ENCODE measurements at places on chromosomes 12 and 14.

DNA sequence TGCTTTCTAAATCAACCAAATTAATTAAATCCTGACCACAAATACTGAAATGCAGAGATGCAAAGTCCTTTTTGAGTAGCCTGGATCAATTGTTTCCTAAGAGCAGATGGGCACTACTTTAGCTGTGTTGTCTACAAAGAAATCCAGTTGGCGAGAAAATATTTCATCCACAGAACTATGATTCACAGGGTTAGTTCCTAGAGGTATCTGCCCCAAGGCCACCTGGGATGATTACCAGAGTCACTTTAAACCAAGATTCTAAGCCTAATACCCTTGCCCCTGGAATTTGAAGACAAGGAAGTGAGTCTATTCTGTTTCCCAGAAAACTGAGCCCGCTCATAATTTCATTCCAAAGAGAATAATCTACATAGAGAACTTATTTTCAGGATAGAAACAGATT lies 198.4 kb downstream of the PPM1H start:
- DNase-seq, result no peak

GRCh38 chr12:112296183-112296582 lies 86.0 kb downstream of the HECTD4 start:
- no peak for DNase-seq

GRCh38 chr12:29799591-29799990 lies 15.8 kb upstream of the TMTC1 start:
- no peak for DNase-seq

DNA sequence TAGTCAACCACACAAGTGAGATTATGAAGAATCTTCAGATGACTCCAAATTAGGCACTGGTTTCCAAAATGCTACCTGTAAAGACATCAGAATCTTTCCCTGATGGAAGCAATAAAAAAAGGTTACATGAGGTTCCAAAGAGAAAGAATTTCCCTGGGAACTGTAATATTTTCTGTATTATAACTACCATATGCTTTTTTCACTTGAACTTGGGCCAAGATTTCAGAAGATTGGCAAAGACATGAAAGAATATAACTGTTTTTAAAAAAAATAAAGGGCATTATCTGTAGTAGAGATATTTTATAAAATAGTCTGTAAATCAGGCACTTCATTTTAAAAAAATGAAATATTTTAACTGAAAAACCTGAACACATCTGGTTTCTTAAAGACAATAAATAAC lies 12.9 kb downstream of the HECTD1 start:
- DNase-seq, result no peak

- DNase-seq, result no peak
Measured at GRCh38 chr12:58414398-58414871, 473.1 kb downstream of the ATP23 start.

DNA sequence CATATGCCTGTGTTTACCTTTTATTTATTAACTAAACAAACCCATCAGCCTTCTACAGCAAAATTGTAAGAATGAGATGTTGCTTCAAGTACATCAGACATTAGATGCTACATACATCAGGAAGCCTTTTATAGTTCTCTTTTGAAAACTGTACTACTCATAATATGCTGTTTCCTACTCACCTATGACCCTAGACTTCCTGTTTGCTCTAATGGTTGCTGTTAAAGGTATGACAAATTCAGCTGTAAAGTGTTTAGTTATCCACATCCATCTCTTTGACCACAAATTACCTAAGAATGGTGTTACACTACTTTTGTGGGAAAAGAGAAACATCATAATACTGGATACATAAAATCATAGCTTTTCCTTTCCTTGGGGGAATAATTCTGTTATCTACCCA lies 220.0 kb downstream of the RAD51B start:
- no peak for DNase-seq

- no peak for DNase-seq
Measured at GRCh38 chr12:101591781-101592180, 3.0 kb upstream of the MYBPC1 start.

GRCh38 chr14:80850197-80850814 lies 91.2 kb downstream of the CEP128 start:
- peak; percentile 2 for DNase-seq

- no peak for DNase-seq
Measured at GRCh38 chr14:32225378-32225920, 22.4 kb upstream of the RNU6-8 start.

DNA sequence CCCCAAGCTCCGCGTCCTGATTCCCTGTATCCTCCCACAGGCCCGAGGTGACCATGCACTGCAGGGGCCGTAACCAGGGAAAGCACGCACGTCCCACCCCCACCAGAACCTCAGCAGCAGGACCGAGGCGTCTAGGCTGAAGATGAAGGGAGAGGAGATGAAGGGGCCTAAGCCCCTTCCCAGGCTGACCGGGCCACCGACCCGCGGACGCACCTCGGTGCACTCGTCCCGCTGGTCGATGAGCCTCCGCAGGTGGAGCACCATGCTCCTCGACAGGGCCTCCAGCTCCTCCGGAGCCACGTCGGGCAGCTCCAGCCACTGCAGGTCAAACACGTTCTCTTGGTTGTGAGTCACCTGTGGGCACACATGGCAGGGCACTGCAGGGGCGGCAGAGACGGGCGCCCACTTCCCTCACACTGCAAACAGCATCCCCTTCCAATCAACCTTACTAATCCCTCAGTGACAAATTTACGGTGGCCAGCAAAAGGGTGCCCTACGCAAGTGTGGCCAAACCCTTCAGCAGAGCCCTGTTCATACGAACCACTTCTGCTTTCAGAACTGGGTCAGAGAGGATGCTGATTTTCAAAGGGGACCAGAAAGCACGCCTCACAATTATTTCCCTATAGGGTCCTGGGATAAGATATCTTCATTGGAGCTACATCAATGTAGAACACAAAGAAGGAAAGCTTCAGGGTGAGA lies 77.8 kb downstream of the CCDC88C start:
- no peak for DNase-seq

DNA sequence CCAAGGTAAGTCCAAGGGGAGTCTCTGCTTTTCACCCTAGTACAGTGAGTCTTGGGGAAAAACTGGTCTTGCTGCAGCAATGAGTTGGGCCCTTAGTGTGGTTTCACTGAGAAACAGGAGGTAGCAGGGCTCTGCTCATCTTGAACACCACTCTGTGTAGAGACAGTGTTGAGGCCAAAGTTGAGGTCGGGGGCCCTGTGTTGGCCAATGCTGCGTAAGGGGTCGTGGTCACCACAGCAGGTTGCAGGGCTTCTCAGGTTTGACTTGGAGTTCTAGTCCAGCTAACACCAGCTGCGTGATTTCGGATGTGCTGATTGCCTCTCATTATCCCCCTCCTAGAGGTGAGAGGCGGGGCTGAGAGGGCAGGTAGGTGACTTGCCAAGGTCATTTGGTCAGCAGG lies 807.5 kb downstream of the VRK1 start:
- DNase-seq, result no peak

DNA sequence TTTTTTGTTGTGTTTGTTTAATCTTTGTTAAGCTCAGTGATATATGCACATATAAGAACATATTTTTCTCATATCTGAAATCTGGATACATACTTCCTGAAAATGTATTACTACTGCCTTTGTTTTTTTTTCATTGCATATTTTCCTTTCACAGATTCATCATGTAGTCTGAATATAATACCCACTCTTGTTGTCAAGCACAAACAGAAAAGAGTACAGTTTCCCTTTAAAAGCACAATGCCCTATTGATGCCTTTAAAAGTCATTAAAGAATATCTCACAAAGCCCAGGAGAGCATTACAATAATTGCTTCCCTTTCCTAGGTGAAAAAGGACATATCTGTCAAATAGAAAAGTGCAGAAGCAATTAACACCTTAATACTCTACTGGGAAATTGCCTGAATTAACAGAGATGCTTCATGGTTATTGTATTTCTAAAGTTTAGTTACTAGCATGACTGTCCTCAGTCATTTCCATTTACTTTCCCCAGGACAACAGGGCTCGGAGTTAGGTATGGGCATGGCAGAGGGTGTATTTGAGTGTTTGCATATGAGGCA lies 107.4 kb downstream of the GRIP1 start:
- DNase-seq, result no peak

DNA sequence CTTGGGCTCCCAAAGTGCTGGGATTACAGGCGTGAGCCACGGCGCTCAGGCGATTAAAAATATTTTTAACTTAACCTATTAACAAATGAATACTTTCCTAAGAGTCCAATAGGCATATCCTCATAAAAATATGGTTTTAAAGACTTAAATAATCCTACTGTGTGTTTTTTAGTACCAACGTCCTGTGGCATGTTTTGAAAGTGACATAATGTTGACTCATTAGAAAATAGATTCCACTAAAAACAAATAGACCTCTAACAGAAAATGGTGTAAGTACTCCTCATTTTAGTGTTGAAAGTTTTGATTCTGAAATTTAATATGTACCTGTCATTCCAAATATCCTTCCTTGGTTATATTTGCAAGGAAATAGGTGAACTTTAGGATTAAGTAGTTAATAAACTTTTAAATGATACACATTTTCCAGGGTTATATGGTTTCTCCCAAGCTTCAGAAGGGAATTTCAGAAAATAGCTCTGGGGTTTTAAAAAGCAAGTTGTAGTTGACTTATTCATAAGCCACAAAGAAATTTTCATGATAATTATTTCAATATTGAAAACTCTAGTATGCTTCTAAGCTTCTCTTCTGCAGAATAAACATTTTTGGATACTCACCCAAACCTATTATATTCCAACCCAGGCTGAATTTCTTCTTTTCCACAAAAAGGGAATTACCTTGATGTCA lies 12.1 kb upstream of the LUM start:
- DNase-seq, result no peak

GRCh38 chr14:99055816-99056215 lies 216.2 kb downstream of the BCL11B start:
- DNase-seq, result no peak

GRCh38 chr12:109259545-109259895 lies 49.6 kb downstream of the FOXN4 start:
- no peak for DNase-seq

DNA sequence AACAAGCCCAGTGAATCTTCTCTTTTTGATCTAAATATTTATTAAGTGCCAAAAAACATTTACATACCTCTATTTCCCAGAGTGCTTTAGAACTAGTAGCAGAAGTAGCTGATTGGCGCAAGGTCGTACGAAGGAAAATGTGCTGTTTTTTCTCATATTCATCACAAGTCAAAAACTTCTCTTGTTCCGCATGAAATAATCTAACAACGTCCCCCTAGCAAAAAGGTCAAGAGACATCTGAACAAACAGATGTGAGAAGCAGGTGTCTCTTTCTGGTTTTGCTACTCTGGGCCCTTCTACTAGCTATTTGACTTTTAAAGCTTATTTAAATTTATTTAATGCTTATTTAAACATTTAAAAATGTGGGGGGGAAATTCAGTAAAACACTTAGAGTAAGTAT lies 117.8 kb downstream of the ITPR2 start:
- no peak for DNase-seq

DNA sequence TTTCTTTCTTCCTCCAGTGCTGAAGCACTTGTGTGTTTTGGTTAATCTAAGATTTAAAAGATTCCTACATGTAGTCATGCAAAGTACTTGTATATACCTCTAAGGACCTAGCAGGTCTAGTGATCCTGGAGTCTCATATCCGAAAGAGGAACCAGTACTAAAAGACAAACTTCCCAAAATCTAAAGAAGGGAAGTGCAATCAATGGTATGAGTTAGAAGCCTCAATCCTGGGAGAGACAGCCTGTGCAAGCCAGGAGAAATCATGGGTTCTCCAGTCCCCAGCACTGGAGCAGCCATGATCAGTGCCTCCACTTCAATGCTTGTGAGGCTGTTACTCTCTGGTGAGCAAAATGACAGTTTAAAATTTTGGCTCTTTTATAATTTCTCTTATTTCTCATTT lies 277.4 kb downstream of the DAD1 start:
- no peak for DNase-seq

GRCh38 chr12:88925454-88925853 lies 345.2 kb upstream of the KITLG start:
- DNase-seq, result no peak

DNA sequence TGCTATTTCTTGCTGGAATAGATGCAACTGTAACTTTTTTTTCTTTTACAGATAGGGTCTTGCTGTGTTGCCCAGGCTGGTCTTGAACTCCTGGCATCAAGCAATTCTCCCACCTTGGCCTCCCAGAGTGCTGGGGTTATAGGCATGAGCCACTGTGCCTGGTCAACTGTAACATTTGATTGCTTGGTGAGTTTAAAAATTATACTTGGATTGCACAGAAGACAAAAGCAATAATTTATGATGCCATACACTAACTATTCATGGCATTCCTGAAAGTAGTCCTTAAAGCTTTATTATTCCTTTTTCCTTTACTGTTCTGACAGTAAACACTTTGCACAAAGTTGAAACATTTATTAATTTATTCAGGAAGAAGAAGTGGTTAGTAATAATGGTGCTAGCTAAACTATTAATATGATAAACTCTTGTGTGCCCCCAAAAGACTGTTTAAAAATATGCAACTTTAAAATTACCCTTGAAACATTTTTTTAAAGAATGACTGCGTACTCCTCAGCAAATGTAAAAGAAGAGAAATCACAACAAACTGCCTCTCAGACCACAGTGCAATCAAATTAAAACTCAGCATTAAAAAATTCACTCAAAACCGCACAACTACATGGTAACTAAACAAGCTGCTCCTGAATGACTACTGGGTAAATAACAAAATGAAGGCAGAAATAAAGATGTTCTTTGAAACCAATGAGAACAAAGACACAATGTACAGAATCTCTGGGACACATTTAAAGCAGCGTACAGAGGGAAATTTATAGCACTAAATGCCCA lies 8.3 kb downstream of the PTPRB start:
- DNase-seq, result no peak

- no peak for DNase-seq
Measured at GRCh38 chr14:61101803-61102548, 120.9 kb downstream of the SLC38A6 start.

- DNase-seq, result no peak
Measured at GRCh38 chr12:17137396-17137795, 531.4 kb upstream of the LMO3 start.

GRCh38 chr12:124683152-124684124 lies 116.0 kb upstream of the NCOR2 start:
- DNase-seq, result no peak

GRCh38 chr14:31879661-31880348 lies 197.3 kb upstream of the ARHGAP5 start:
- DNase-seq, result no peak

GRCh38 chr12:70252832-70253231 lies 9.6 kb downstream of the CNOT2 start:
- DNase-seq, result no peak

DNA sequence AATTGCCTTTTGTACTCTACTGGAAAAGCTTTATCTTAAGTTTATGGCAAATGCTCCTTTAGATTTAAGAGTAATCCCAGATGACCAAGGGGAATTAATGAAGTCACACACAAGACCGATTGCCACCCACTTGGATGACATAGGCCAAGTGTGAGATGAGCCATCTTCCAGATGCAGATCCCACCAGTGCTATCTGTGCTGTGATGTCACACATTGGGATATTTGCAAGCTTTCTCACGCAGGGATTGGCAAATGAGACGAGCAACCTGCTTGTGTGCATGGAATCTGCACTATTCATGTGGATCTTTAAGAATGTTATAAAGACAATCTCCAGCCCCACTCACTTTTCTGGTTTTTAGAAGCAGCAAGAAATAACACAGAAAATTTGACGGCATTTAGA lies 602.1 kb upstream of the TMEM132C start:
- no peak for DNase-seq

GRCh38 chr12:16726879-16727278 lies 120.9 kb upstream of the LMO3 start:
- DNase-seq, result no peak

- no peak for DNase-seq
Measured at GRCh38 chr14:58166005-58166983, 14.3 kb upstream of the ARMH4 start.

GRCh38 chr14:68671909-68672308 lies 121.0 kb downstream of the ZFP36L1 start:
- no peak for DNase-seq

- no peak for DNase-seq
Measured at GRCh38 chr12:123127182-123127495, 23.8 kb downstream of the PITPNM2 start.
